Stimulated activated CD8-positive, alpha-beta memory T cell treated with anti-CD3 and anti-CD28 coated beads, Interleukin-4, amount 100 ng/mL, for 24 hours (primary cell): ENCODE measurements at places on chromosomes 16 and 17.

DNA sequence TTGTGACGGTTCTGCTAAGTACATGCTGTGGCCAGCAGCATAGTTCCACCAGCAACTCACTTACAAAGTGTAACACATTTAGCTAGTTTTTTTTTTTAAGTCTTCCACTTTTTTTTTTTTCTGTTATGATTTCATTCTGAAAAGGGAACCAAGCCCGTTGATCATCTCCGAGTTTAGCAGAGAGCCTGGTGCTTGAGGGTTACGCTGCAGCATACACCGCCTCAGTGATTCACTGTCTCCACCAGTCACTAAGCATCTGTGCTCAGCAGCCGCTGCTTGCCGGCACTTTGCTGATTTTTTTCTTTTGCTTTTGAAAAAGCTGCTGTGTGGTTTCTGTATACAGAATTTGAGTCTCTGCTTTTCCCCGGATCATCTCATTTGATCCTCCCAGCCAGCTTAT, 194.5 kb upstream of the CDH13 start:
- no peak for DNase-seq

DNA sequence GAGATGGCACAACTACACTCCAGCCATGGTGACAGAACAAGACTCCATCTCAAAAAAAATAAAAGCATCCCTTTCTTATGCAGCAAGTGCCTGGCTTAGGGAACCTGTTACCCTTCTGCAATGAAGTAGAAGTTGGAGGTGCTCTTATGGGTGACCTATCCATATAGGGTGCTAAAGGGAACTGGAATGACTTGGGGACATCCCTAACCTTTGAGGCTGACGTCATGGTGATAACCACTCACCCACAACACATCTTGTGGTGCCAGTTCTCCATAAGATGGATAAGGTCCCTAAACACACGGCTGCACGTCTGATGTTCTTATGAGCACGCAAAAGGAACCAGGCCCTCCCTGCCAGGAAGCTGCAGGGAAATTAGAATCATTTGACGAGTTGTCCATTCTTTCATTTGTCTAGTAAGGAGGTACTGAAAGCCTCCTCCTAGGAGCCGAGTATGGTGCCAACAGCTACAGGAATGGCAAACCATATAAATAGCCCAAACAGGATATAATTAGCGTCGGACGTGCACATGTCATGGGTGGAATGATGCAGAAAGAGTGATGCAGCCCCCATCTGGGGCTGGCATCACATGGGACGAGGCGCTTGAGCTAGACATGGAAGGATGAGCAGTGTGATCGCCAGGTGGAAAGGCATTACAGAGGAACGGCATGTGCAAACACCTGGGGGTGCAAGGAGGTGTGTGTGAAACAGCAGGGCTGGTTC, 52.5 kb downstream of the ARHGAP27 start:
- DNase-seq: no peak

DNA sequence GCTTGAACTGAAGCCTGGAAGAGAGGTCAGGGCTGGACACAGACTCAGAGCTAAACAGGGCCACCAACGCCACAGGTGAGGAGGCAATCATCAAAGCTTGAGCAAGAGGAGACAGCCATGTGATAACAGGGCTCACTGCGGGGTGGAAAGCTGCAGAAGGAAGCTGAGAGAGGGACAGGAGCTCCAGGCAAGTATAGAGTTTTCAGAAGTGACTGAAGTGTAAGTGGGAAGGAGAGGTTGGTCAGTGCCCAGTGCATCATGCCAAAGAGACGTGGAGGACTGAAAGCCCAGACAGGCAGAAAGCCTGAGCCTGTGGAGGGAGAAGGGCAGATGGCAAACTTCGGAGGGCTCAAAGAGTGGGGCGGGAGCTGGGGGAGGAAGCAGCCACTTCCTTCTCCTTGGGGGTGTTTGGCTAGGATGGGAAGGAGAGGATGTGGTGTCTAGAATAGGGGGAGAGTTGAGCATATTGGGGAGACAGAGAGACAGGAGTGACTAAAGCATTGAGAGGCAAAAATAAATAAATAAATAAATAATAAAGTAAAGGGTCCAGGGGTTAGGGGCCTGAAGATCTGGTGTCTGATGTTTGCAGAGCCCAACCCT, 2.6 kb downstream of the KIFC3 start:
- no peak for DNase-seq

GRCh38 chr16:89320782-89321501, 103.4 kb downstream of the ZNF778 start:
- DNase-seq: no peak

DNA sequence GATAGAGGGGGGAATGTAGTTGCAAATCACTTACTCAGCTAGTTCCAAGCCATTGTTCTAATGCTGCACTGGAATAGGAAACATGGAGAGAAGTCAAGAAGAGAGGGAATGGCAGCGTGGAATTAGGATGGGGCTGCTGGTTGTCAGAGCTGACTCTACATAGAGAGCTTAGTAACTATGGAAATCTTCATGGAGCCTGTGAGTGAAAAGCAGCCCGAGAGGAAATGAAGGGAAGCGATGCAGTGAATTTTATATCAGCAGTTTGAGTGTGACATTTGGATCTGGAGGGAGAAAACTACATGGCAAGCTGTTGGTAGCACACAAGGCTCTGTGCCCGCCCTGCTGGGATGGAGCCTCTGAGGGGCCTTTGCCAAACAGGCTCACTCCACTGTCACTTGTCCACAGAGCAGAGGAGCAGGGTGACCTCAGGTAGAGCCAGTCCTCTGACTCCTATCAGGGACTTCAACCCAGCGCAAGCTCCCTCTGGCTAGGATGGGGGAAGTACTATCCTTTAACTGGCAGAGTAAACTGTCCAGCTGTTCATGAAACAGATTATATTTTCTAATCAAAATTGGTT, 27.9 kb upstream of the PMFBP1 start:
- DNase-seq: no peak
